ENCODE measurements at places on chromosomes 16 and 17.

DNA sequence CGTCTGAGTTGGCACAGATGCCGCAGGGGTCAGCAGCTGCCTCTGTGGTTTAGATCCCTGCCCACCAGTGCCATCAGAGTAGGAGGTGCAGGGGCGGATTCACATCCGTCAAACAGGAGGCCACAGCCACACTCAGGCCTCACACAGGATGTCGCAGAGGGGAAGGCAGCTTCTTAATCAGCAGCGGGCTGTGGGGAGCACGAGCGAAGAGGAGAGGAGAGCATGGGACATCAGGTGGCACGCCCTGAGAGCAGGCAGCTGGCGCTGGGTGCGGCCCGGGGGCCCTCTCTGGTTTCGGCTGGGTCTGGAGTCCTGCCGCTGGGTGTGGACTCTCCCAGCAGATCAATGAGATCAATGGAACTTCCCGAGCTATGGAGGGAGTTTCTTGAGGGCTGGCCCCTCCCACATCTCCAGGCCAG is 9.6 kb downstream of the LLGL2 start:
- no peak for DNase-seq

GRCh38 chr17:28792877-28793661 is 49.3 kb downstream of the TRAF4 start:
- DNase-seq: no peak

- DNase-seq: no peak
Observed at GRCh38 chr17:5485270-5486205, at the start of gene DERL2. Gene DERL2 (minus strand): TSS chr17:5486178. CDS start chr17:5486161, 17 bp downstream.

GRCh38 chr17:72538901-72539352 is 418.1 kb downstream of the SOX9 start:
- DNase-seq: no peak

DNA sequence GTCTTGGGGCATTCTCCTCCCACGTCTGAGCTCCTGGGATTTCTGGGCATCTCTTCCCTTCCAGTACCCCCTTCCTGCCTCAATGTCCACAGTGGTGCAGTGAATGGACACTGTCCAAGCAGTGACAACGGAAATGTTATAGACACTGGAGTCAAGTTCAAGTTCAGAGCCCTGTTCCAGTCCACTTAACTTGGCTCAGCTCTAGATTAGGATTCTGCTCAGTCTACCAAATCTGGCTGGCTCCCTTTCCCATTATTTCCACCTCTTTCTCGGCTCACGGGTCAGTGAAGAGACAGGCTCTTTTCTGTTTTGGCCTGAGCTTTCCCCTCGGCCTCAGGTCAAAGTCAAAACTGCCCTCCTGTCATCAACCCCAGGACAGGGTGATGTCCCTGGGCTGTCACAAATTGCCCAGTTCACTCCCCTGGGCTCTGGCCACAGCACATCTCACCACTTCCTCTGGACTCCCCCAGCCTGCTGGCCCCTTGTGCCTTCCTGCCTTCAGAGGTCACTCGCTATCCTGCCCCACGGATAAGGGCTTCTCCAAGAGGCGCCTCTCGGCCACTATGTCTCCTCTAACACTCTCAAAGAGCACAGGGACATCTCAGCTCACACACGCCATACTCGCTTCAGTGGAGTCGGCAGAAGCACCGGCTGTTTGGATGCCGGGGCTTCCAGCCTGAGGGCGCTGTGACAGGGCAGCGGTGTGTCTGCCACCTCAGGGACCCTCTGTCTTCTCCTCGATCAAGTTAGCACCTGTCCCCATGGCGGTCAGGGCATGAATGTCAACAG is 17.7 kb upstream of the MRPL38 start:
- no peak for DNase-seq

DNA sequence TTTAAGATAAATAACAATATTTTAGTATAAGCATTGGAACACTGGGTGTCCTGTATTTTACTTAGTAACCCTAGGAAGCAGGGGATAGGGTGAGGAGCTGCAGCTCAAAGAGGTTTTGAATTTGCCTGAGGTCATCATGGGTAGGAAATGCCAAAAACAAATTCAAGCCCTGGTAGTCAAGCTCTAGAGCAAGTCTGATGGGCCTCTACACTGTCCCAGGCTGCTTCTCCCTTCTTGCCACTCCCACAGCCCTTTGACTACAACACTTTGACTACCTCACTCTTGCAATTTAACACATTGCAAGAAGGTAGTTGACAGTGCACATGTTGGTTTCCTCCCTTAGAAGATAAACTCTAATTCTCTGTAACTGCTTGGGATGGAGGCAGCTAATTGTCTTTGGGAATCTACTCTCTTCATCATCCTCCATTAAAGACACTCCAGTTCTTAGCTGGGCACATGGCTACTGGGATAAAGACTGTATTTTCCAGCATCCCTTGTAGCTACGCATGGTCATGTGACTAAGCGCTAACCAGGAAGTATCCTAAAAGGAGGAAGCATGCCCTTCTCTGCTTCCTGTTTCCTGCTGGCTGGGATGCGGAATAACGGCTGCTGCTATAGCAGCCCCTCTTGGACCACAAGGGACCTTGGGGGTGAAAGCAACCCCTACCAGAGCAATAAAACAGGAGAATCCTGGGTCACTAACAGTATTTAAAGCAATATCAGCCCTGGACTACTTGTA is 30.7 kb upstream of the SSTR2 start:
- no peak for DNase-seq

GRCh38 chr17:83094291-83094690 is 14.9 kb downstream of the METRNL start:
- no peak for DNase-seq

GRCh38 chr16:583815-584591 is 5.9 kb upstream of the RAB40C start:
- no peak for DNase-seq

- no peak for DNase-seq
Observed at GRCh38 chr17:12634789-12635414, 30.8 kb upstream of the MYOCD start.

- no peak for DNase-seq
Observed at GRCh38 chr16:73323880-73324279, 276.0 kb upstream of the ZFHX3 start.

GRCh38 chr17:57751348-57751971 is 6.4 kb upstream of the CCDC182 start:
- no peak for DNase-seq

- no peak for DNase-seq
Observed at GRCh38 chr16:48901712-48902374, 291.9 kb upstream of the N4BP1 start.

- DNase-seq: peak; percentile 14
Observed at GRCh38 chr17:63946440-63947363, 14.6 kb upstream of the CD79B start.

GRCh38 chr16:64617836-64618476 is 503.9 kb downstream of the CDH11 start:
- DNase-seq: no peak

DNA sequence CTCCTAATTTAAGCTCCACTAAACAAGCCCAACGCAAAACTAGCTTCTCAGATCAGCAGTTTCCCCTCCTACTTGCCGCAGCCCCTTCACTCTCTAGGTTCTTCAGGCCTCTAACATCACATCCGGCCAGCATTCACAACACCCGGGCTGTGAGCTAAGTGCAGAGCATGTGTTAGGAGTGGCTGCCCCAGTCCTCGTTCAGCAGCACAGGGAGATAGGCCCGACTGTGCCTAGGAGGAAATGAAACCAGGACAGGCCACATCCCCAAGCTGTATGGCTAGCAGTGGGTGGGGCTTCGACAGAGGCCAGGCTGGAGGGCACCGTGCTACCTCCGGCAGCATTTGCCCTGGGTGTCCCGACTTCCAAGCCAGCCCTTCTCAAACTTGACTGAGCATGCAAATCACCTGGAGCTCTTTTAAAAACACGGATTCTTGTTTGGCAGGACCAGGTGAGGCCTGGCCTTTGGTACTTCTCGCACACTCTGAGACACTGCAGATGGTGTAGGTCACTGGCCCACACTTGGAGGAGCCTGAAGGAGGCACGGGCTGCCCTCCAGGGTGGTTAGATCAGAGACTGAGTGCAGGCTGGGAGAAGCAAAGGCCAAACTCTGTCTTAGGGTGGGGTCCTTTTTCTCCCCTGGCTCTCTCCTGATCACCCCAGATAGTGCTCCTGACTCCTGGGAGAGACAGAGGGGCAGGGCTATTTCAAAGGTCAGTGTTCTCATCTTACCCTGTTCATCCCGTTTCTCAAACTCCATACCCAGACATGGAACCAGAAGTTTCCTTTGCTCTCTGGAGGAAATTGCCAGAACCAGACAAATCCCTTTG is 202.0 kb downstream of the C16orf78 start:
- DNase-seq: no peak

- DNase-seq: no peak
Observed at GRCh38 chr16:81470796-81471636, 26.4 kb downstream of the CMIP start.

- no peak for DNase-seq
Observed at GRCh38 chr16:85752511-85753420, 1.9 kb upstream of the C16orf74 start.

DNA sequence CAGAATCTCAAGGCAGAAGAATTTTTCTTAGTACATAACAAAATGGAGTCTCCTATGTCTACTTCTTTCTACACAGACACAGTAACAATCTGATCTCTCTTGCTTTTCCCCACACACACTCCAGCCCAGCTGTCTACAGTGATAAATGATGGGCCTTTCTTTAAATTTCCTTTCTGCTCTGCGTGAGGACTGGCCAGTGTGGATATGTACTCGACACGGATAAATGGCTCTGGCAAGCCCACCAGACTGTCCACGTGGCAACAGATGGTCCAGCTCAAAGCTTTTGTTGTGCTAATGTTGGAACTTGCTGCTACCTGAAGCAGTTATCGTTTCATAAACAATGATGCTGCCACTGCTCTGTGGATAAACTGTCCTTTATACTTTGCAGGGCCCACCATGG is 410.7 kb downstream of the TMEM114 start:
- no peak for DNase-seq

- no peak for DNase-seq
Observed at GRCh38 chr16:28191364-28191960, 20.3 kb downstream of the XPO6 start.

GRCh38 chr16:929227-930073 is 41.3 kb downstream of the LMF1 start:
- DNase-seq: no peak

Data from NCI-H774 (cell line).